Inflammatory macrophage treated with lipopolysaccharide for 4 hours (primary cell): ENCODE measurements at places on chromosomes 11 and 22.

DNA sequence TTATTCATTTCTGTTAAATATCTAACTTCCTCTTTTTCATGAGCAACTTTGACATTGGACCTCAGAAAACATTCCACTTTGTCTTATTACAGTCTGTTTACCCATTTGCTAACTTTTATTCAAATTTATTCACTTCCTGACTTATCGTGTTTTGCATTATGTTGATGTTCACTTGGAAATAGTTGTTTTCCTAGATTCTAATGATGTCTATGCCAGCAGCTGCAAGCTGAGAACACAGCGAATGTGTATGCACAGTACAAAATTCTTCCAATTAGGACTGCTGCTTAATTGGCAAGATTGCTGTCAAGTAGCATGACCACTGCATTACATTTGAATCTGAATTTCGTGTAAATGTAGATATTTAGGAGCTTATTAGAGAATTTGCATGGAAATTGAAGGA is 61.5 kb upstream of the GRIA4 start:
- DNase-seq: peak; percentile 9

GRCh38 chr11:112784323-112785073 is 176.7 kb upstream of the NCAM1 start:
- DNase-seq: no peak

GRCh38 chr11:60316317-60316716 is 10.7 kb upstream of the MS4A6E start:
- no peak for DNase-seq

GRCh38 chr11:123806249-123806648 is at the start of gene OR6M1:
TSS of gene OR6M1 (minus strand) at chr11:123806349. CDS start at chr11:123806349, 0 bp downstream.
- DNase-seq: no peak

DNA sequence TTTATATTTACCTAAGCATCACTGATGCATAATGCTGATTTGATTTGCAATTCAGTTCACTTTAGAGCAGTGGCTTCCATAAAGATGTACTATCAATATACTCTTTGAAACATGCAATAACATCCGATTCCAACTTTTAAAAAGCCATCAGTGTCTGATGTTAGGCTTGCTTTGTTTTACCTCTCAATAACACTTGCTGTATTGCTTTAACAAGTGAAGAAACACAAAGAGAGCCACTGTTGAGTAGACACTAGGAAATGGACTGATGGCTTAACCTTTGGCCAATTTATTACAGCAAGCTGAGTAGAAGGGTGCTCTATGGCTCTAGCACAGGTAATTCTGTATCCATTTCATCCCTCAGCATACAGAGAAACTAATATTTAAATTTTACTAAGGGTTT is 122.1 kb downstream of the FCHSD2 start:
- no peak for DNase-seq

DNA sequence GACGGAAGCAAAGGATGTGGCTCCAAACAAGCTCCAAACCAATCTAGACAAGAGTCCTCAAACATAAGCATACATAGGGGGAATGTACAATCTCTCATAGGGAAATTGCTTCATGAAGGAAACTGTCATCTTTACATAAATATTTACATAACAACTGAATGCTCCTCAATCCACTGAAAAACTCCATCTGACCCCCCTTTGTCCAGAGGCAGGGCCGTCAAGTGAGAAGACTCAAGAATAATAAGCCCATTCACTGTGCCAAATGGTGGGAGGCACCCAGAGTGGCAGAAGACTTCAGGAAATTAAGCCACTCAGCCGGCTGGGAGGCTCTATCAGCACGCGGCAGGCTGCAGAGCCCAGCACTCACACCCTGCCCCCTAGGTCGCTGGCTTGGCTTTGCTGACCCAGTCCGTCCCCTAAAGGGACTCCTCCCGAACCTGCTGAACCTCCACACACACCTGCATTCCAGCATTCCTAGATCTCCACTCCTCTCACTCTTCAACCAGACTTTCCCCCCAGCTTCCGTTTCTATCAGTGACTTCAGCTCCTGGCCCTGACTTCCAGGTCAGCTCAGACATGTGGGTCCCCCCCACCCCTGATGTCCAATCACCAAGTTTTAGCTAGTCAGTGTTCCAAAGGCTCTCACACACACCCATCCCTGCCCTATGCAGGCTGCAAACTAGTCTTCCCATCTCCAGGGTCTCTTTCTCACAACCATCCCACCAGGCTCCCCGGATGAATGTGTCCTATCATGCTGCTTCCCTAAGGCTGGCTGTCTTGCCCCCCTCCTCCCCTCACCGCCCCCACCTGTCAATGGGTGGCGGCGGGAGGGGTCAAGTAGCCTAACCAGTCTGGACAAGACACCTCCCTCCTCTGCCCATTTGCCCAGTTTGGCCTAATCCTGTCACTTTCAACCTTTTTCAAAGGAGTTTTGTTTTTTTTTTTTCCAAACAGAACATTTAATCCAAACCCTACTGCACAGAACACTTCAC is 11.3 kb downstream of the VPS37C start:
- DNase-seq: peak; percentile 19

GRCh38 chr11:23789200-23789853 is 707.5 kb upstream of the LUZP2 start:
- no peak for DNase-seq

DNA sequence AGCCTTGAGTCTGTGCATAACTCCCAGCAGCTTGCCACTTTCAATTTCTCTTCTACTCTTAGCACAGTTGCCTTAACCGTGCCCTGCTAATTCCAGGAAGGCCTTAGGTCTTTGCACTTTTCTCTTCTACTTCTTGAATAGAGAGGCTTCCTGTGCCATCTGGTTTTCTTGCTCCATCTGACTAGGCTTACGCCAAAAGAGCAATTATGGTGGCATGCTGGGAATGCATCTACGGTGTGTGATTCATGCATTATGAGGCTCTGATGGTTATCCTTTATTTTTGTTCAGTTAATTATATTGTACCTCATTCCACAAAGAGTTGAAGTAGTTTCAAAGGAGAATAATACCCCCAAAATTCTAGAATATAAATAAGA is 29.4 kb downstream of the SIK2 start:
- no peak for DNase-seq

DNA sequence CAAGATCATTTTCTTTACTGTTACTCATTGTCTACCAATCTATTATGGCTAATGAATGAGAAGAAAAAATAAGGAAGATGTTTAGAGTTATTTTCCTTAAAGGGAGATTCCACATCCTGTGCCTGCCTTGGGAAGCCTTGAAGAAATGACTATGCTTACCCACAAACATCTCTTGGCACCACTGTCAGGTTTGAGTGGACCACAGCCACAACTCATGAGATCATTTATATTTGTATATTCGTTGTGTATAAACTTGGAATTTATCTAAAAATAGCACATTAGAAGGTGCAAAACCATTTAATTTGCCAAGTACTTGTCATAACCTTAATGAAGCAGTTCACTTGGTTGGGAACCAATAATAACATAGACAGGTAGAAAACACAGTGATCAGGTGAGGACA is 740.8 kb downstream of the DLG2 start:
- DNase-seq: no peak

DNA sequence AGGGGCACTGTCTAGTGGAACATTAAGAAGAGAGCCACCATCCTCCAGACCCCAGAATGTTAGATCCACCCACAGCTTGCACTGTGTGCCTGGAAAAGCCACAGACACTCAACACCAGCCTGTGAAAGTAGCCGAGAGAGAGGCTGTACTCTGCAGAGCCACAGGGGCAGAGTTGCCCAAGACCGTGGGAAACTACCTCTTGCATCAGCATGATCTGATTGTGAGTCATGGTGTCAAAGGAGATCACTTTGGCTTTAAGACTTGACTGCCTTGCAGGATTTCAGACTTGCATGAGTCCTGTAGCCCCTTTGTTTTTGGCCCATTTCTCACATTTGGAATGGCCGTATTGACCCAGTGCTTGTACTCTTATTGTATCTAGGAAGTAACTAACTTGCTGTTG is 115.9 kb upstream of the CCDC179 start:
- DNase-seq: peak; percentile 67

DNA sequence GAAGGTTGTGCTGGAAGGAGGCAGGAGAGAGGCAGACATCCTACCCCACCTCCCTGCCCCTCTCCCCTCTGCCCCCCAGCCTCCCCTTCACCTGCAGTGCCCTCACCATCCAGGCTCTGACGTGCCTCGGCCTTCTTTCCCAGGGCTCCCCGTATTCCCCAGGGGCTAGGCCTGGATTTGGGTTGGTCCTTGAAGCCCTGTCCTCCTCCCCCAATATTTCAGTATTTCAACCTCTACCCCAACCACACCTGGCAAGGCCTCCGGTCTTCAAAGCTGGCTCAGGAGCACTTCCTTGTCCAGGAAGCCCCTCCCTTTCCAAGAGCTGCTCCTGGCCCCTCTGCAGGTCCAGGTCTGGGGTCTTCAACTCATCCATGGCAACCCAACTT is 8.6 kb upstream of the PDE2A start:
- DNase-seq: no peak
